ENCODE measurements at places on chromosomes 7 and 10.

GRCh38 chr7:78326876-78327275 lies 528.3 kb downstream of the PHTF2 start:
- no peak overlapping the region for H3K27ac ChIP-seq
- H3K4me3 ChIP-seq: no peak overlapping the region
- H3K27me3 ChIP-seq: no peaks in the 10 kb centered on the region
- H3K4me1 ChIP-seq: no peaks in the 10 kb centered on the region
- no peaks in the 10 kb centered on the region for H3K36me3 ChIP-seq

- peaks cover 30% of the 10 kb centered on the region for H3K36me3 ChIP-seq
- H3K4me1 ChIP-seq: peaks cover 37% of the 10 kb centered on the region
- no peak for DNase-seq
- peak overlapping the region; percentile 96 for H3K4me3 ChIP-seq
- H3K27me3 ChIP-seq: no peaks in the 10 kb centered on the region
Observed at GRCh38 chr7:75878312-75878768, 494 bp upstream of the RHBDD2 start.

DNA sequence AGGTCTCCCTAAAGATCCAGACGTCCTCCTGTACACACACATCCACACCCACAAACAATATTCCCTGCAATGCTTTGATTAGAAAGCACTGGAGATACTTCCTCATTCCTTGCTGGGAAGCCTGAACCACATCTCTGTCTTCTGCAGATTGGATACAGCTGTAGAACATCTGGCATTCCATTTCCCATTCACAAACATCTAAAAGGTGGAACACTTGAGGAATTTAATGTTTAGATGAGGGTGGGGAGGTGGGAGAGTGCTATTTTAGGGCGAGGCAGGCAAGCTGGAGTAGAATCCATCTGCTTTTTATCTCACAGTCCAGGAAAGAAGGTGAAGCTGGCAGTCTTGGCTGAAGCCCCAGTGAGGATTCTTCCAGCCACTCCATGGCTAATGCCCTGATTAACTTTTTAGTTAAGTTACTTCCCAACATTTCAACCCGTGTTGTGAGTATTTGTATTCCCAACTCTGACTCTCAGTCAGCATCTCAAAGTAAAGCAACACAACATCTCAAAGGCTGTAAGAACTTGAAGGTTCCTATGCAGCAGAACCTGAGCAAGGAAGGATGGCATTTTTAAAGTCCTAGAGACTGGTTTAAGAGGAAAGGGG lies 46.1 kb downstream of the CYTH3 start:
- DNase-seq: no peak
- H3K4me1 ChIP-seq: peaks cover 18% of the 10 kb centered on the region
- no peak overlapping the region for H3K4me3 ChIP-seq
- peaks cover 15% of the 10 kb centered on the region for H3K36me3 ChIP-seq

DNA sequence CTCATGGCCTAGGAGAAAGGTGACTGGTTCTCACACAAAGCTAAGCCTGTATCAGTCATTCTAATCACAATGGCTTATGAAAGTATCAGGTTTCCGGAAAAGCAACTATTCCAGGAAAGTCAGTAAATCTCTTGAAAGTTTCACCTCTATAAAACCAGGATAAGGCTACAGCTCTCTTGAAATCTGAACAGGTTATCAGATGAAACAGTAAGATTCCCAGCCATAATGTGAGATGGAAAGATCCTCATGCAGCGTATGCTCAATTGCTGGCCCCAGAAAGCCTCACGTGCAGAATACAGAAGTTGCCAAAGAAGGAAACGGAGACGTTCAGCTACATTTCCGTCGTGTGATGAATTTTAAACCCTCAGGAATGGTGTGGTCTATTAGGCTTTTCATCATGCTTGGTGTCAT lies 90.0 kb downstream of the PFKFB3 start:
- peak overlapping the region; percentile 37 for H3K4me3 ChIP-seq
- H3K4me1 ChIP-seq: no peaks in the 10 kb centered on the region
- H3K27me3 ChIP-seq: no peaks in the 10 kb centered on the region
- H3K36me3 ChIP-seq: peaks cover 3% of the 10 kb centered on the region
- DNase-seq: no peak

DNA sequence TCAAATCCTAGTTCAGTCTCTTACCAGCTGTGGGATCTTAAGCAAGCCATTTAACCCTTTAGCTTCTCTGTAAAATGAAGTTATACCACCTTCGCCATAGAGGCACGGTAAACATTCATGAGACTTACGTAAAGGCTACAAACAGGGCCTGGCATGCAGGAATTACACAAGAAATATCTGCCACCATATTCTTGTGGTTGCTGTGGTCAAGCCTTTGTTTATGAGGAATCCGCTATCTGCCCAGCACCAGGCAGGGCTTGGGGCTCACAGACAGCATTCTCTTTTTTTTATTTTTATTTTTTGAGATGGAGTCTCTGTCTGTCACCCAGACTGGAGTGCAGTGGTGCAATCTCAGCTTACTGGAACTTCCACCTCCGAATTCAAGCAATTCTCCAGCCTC lies 9.9 kb downstream of the AIFM2 start:
- DNase-seq: no peak
- peaks cover 3% of the 10 kb centered on the region for H3K4me1 ChIP-seq
- H3K36me3 ChIP-seq: no peaks in the 10 kb centered on the region
- H3K27ac ChIP-seq: no peak overlapping the region
- no peaks in the 10 kb centered on the region for H3K27me3 ChIP-seq

DNA sequence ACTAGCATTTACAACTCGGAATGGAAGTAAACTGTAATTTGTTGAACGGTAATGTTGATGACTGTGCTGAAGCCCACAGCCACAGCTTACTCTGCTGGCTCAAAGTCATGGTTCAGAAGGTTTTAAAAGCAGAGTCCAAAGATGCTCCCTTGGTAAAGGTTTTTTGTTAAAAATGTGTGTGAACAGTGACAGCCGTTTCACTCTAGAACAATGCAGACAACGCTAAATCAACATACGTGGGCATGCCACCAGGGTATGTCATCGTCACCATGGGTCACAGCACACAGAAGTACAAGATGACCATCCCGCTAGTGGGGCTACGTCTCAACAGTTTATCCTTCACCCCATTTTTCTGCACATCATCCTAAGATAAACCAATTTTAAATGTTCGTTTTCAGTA lies 106.5 kb upstream of the LANCL2 start:
- no peak for DNase-seq
- no peak overlapping the region for H3K4me3 ChIP-seq
- peaks cover 9% of the 10 kb centered on the region for H3K4me1 ChIP-seq
- peaks cover 2% of the 10 kb centered on the region for H3K36me3 ChIP-seq
- H3K27ac ChIP-seq: no peak overlapping the region

DNA sequence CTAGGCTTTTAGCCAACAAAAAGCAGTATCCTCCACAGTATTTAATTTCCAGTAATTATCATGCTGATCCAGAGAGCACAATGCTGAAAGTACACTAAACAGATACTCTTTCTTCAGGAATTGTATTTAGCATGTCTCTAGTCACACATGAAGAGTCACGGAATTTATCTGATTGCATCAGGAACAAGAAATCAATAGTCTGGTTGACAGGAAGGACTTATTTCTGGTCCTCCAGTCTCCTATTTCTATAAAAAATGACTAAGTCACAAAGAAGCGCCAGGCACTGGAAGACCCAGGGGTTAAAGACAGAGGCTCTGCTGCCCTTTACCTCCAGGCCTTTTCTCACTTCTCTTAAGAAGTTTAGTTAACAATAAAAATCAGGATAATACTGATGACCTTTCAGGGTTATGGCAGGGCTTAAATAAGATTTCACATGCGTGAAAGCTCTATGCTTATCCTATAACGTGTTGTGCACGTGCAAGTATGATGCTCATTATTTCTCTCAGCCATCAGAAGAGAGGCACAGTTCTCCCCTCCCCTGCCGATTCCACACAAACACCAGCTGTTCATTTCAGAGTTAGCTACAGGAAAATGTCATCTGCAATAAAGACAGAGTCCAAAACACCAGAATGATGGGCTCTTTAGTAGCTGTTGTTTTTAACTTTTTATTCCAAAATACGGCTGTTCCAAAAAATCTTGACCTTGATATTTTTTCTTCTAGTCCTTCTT lies 36.9 kb downstream of the SLC26A4 start:
- peaks cover 25% of the 10 kb centered on the region for H3K27me3 ChIP-seq
- H3K36me3 ChIP-seq: no peaks in the 10 kb centered on the region
- H3K4me3 ChIP-seq: no peak overlapping the region
- no peaks in the 10 kb centered on the region for H3K4me1 ChIP-seq
- H3K27ac ChIP-seq: no peak overlapping the region

DNA sequence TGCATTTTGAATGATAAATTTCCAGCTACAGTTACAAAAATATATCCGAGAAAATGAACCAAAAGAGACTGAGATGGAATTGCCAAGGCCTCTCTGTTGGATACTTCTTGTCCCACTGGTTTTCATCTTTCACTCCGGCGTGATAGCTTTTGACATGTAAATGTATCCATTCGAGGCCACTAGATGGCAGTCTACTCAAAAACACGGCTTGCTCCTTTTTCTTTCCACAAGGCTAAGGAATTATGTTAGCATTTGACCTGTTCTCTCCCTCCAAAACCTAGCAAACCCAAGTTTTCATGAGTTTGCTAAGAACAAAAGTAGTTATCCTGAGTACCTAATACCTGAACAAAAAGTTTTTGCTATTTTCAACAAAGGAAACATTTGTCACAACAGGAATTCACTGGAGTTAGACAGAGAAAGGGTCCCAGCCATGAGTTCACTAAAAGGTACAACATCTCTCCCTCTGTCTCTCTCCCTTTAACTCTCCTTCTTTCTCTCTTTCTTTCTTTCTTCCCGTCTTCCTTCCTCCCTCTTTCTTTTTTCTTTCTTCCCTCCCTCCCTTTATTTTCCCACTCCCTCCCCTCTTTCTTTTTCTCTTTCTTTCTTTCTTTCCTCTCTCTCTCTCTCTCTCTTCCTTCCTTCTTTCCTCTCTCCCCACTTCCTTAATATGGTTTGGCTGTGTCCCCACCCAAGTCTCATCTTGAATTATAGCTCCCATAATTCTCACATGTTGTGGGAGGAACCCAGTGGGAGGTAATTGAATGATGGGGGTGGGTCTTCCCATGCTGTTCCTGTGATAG lies 207.9 kb upstream of the MYO3A start:
- H3K27me3 ChIP-seq: no peaks in the 10 kb centered on the region
- no peaks in the 10 kb centered on the region for H3K36me3 ChIP-seq
- no peak overlapping the region for H3K4me3 ChIP-seq
- no peaks in the 10 kb centered on the region for H3K4me1 ChIP-seq
- peak; percentile 2 for DNase-seq

- H3K4me1 ChIP-seq: no peaks in the 10 kb centered on the region
- no peak overlapping the region for H3K4me3 ChIP-seq
- no peaks in the 10 kb centered on the region for H3K36me3 ChIP-seq
- DNase-seq: no peak
- H3K27me3 ChIP-seq: no peaks in the 10 kb centered on the region
Observed at GRCh38 chr7:79709574-79710409, 256.3 kb upstream of the MAGI2 start.

DNA sequence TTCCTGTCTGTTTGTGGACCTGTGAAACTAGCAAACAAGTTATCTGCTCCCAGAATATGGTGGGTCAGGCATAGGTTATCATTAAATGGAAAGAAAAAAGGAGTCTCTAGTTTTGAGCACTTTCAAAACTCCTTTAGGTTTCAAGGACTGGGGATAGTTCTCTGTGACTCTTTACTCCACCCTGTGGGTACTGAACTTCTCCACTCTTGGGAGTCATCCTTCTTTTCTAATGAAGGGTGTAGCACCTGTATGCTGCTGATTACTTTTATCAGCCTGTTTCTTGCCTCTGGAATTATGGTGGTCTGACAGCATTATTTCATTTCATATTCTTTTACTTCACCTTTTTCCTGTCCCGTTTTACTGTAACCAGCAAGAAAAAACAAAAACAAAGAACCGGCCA lies 6.7 kb downstream of the GNAI1 start:
- H3K4me1 ChIP-seq: no peaks in the 10 kb centered on the region
- peaks cover 4% of the 10 kb centered on the region for H3K36me3 ChIP-seq
- no peak overlapping the region for H3K4me3 ChIP-seq
- H3K27ac ChIP-seq: no peak overlapping the region
- DNase-seq: no peak

DNA sequence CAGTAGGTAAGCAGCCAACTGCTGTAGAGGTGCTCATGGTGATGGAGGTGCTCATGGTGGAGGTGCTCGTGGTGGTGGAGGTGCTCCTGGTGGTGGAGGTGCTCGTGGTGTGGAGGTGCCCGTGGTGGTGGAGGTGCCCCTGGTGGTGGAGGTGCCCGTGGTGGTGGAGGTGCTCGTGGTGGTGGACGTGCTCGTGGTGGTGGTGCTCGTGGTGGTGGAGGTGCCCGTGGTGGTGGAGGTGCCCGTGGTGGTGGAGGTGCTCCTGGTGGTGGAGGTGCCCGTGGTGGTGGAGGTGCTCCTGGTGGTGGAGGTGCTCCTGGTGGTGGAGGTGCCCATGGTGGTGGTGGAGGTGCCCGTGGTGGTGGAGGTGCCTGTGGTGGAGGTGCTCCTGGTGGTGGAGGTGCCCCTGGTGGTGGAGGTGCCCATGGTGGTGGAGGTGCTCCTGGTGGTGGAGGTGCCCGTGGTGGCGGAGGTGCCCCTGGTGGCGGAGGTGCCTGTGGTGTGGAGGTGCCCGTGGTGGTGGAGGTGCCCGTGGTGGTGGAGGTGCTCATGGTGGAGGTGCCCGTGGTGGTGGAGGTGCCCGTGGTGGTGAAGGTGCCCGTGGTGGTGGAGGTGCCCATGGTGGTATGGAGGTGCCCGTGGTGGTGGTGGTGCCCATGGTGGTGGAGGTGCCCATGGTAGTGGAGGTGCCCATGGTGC lies 517.3 kb downstream of the PTPRN2 start:
- no peaks in the 10 kb centered on the region for H3K36me3 ChIP-seq
- no peak overlapping the region for H3K4me3 ChIP-seq
- H3K4me1 ChIP-seq: no peaks in the 10 kb centered on the region
- no peaks in the 10 kb centered on the region for H3K27me3 ChIP-seq
- H3K27ac ChIP-seq: no peak overlapping the region

DNA sequence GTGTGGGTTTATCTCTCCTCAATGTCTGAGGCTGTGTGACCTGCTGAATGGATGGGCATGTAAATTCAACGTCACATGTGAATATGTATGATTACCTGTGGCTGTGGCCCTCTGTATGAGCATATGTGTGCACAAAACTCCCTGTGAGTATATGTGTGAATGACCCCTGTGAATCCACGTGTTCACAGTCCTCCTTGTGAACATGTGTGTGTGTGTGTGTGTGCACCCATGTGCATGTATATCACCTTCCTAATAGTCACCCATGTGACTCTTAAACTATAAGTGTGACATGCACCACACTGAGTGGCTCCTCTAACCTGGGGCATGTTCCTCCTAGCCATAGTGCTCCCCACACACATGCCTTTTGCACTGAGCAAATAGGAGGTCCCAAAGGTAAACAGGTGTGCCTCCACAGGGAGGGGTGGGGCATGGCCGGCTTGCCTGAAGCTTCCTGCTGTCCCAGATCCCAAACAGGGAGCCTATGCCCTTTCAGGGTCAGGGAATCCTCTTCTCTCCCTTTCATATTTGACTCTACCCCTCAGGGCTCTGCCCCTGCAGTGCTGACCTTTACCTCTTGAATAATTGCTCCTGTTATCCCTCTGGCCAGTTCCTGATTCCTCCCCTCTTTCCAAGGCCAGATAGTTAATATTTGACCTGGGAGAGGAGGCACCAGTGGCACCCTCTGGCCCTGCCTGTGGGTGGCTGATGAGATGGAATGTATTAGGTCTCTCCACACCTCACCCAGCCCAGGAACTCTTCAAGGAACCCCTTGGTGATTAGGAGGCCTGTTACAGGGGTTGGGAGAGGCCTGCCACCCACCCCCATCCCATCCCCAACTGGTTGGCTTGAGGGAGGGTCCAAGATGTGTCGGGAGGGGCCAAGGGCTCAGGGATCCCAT lies 1.9 kb downstream of the SEMA4G start:
- DNase-seq: no peak
- H3K4me1 ChIP-seq: peaks cover 18% of the 10 kb centered on the region
